ENCODE measurements at places on chromosomes 12 and 14.

GRCh38 chr12:24705741-24706358 lies 243.1 kb downstream of the BCAT1 start:
- DNase-seq = peak; percentile 16

DNA sequence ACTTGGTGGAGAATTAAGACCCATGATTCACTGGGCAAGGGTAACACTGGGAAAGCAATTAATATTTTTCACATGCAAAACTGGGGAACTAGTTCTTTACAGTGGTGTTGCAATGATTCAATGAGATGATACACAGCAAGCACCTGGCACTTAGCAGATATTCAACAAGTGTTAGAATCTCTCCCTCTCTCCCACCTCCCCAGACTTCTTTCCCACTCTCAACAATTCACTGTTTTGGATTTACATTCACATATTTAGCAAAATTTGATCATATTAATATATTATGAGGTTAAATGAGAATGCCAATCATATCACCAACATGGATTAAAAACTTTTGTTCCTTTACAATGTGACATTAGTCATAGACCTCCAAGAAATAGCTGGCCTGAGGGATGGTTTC lies 223.1 kb upstream of the GRIP1 start:
- no peak for DNase-seq

DNA sequence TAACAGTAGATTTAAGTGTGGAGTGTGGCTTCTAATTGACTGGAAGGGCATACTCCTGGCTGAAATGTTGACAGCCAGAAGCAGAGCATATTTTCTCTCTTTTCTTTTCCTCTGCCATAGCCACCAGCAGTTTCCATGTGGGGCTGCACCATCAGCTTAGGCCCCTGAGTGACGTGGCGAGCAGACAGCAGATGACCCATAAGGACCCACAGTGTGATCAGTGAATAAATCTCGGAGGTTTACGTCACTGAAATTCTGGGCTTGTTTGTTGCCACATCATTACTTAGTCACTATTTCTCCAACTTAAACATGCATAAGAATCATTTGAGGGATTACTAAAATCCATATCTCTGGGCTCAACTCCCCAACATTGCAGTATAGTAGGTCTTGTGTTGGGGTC lies 549.7 kb upstream of the TMEM132C start:
- DNase-seq = no peak

GRCh38 chr12:58387199-58387598 lies 445.8 kb downstream of the ATP23 start:
- DNase-seq = peak; percentile 78

GRCh38 chr14:86066651-86067050 lies 536.7 kb downstream of the FLRT2 start:
- DNase-seq = no peak

GRCh38 chr14:61250063-61250462 lies 31.1 kb downstream of the TMEM30B start:
- DNase-seq = no peak

- DNase-seq = peak; percentile 53
Measured at GRCh38 chr12:6899837-6900519, 4.6 kb upstream of the LRRC23 start.

- DNase-seq = no peak
Measured at GRCh38 chr12:20459920-20460319, 91.6 kb downstream of the PDE3A start.

- DNase-seq = no peak
Measured at GRCh38 chr14:71967704-71968103, 35.5 kb downstream of the RGS6 start.

- DNase-seq = no peak
Measured at GRCh38 chr14:73777420-73777819, 63.2 kb upstream of the PNMA1 start.

- no peak for DNase-seq
Measured at GRCh38 chr14:104148433-104149277, 10.3 kb downstream of the KIF26A start.

- no peak for DNase-seq
Measured at GRCh38 chr14:36268121-36268520, 52.3 kb downstream of the MBIP start.

DNA sequence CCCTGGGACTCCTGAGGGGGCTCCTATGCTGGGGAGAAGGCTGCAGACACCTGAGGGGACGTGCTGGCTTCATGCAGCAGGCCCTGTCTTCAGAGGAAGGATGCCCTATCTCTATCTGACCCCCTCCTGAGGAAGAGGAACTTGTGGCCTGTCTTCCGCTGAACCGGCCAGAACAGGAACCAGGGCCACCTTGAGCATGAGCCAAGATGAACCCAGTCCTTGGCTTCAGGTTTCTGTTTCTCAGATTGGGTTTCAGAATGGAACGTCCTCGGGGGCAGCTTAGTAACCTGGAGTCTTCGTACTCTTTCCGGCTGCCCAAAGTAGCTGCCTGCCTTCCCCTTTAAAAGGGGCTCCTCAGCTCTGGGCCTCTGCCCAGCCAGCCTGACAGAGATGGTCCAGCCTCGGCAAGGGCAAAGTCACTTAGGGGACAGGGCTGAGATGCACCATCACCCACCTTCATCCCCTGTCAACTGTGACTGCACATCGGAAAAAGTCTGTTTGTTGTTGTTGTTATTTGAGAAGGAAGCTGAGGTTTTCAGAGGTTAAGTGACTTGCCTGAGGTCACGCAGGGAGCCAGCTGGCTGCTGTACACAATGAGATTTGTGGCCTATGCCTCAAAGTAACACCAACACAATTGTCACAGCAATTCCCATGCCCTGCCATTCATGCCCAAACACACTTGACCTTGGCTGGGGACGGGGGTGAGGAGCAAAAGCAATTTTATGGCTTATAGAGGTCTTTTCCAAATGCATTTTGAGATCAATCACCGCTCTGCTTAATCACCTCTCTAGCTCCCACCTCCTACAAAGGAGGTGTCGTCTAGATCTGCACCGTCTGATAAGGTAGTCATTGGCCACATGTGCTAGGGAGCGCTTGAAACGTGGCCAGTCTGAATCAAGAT lies 13.4 kb downstream of the ASB2 start:
- DNase-seq = peak; percentile 37

DNA sequence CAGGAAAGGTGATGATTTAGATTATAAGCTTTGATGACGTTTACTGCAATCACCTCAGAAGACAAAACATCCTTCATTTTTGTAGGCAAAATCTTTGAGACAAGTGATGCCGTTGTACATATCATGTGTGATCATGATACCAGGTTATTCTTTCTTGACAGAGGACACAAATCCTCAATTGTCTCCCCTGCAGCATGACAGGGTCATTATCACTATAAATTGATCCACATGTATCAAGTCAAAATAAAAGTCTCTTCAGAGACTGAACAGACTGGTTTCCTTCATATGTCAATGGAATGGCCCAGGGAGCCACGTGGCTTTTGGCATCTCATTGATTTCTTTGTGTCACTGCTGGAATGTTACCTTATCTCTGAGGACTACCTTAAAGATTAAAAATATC lies 995.7 kb downstream of the FLRT2 start:
- no peak for DNase-seq

- no peak for DNase-seq
Measured at GRCh38 chr12:5192726-5193125, 149.0 kb downstream of the KCNA5 start.

GRCh38 chr14:91947475-91948184 lies at the start of gene FBLN5:
Gene FBLN5, minus strand, starts transcription at chr14:91947694. Its CDS starts 465 bp downstream, at chr14:91947229.
- DNase-seq = peak; percentile 93

GRCh38 chr14:71414631-71415403 lies 507.6 kb downstream of the PCNX1 start:
- peak; percentile 80 for DNase-seq

DNA sequence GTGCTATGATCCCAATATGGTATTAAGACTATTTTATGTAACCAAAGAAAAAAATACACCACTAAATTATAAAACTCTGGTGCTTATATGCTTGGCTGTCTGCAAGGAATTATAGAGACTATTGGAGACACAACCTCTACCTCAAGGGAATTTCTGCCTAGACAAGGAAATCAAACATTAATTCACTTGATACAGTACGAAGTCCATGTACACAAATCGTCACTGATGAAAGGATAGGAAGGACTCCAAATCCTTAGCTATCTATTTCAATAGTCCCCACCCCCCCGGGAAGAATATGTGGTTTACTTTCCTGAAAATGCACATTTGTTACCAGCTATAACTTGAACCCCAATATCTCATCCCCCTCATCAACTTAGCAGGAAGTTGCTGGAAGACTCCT lies 21.9 kb downstream of the RTN1 start:
- no peak for DNase-seq

GRCh38 chr14:53226553-53226952 lies 73.4 kb upstream of the DDHD1 start:
- DNase-seq = no peak

- no peak for DNase-seq
Measured at GRCh38 chr14:98494582-98494981, 777.4 kb downstream of the BCL11B start.

GRCh38 chr14:61077951-61078720 lies 97.1 kb downstream of the SLC38A6 start:
- peak; percentile 25 for DNase-seq

DNA sequence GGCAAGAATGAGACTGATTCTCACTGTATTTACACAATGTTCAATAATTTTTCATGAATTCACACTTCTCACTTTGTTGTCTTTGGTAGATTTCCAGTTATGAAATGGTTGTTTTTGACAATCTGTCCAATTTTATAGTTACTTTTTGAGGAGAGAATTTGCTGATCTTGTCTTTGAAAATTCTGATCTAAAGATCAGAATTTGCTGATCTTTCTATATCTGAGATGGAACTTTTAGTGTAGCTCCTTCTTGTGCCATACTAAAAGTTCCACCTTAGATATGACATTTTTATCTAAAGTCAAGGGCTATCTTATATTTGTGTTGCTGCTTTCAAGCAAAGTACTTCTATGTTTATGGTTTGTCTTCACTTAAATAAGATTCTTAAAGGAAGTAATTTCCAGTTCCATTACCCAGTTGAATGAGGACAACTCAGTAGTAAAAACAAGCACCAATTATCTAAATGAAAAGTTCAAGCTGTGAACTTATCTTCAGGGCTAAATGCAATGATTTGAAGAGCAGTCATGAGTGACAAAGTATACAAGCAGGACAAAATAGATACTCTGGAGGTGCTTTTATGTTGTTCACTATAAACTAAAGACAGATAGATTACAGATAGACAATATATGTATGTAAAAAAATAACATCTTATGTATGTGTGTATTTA lies 76.4 kb upstream of the FOXG1 start:
- DNase-seq = no peak

DNA sequence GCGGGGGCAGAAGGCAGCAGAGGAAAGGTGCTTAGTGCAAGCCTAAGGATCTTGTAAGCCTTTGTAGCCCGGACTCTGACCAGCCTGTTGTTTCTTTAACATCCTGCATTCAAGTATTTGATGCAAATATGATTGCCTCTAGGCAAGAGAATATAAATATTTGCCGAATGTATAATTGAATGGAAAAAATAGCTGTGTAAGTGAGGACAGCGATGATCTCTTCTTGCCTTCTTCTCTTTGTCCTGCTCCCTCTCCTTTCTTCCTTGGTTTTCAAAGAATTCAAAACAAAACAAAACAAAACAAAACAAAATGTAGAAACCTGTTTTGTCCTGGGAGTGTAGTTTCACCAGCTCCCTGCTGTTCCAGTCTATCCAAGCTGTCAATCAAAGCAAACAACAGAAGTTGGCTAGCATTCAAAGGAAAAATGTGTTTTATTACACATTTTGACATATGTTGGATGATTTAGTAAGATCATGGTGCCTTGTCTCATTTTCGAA lies 74.9 kb upstream of the CPM start:
- no peak for DNase-seq

DNA sequence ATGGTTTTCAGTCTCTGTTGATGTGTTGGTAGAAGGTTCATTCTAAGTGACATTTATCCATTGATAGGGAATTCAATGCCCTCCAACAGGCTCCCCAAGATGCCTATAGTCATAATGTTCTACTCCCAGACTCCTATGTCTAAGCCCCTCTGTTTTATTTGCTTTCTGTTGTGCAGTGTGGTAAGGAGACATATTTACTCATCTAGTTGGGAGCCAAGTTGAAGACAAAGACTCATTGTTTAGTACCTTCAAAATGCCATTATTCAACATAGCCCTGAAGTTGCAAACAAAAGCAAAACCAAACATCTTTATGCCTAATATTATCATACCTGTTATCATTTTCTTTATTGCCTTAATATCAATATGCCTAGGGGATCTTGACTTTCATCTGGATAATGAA lies 302.1 kb downstream of the RMST start:
- DNase-seq = no peak

DNA sequence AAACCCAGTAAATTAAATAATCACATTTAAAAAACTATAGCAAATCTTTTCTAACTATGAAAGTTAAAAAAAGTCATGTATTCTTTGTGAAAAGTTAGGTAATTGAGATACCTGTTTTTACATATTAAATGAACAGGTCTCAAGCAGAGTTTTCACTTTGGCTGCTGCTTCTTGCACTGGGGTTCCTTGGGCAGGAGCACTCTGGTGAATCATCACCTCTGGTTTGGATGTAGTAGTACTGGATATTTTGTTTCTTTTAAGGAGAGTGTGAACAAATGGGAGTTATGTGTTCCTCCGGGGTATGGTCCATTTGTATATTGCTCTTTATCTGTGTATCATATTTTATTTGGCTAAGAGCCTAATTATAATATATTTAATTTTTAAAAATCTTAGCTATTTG lies 82.7 kb downstream of the FUT8 start:
- peak; percentile 29 for DNase-seq

GRCh38 chr12:28021704-28022103 lies 49.2 kb upstream of the PTHLH start:
- DNase-seq = no peak

GRCh38 chr12:9184276-9184675 lies 23.9 kb downstream of the PZP start:
- no peak for DNase-seq

DNA sequence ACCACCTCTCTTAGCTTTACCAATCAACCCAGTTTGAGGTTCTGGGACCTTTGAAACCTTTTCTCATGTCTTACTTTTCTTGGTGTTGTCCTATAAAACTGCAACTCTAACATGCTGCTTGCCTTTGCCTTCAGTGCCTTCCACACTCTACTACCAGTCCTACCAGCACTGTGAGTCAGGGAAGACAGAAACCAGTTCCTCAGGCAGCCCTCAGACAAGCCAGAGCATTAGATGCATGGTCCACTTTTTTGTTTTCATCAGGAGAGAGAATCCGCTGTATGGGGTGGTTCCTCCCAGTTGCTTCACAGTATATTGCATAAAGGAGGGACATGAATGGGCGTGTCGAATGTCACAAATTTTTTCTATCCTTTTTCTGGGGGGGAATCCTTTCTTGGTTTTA lies 17.3 kb upstream of the KLRB1 start:
- no peak for DNase-seq

- no peak for DNase-seq
Measured at GRCh38 chr12:9123781-9124382, 8.2 kb upstream of the A2M start.
